ENCODE measurements at places on chromosomes 12 and 14.
A peak's percentile ranks its signal among the peaks of the same experiment; 100 is the strongest.

DNA sequence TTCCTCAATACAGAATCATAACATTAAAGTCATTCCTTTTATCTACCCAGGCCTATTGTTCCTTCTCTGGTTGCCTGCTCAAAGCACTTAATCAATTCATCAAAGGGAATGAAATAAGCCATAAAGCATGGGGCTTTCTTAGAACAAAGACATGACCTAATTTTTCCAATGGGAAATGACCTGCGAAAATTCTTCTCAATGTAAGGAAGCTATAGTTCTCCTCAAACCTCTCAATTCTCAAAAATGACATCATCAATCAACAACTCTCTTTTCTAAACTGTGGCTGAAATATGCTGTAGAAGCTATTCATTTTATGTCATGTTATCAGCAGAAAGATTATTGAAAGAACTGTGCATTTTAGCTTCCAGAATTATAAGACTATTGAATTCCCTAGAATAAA is 116.0 kb upstream of the PTPRR start:
- DNase-seq = no peak

DNA sequence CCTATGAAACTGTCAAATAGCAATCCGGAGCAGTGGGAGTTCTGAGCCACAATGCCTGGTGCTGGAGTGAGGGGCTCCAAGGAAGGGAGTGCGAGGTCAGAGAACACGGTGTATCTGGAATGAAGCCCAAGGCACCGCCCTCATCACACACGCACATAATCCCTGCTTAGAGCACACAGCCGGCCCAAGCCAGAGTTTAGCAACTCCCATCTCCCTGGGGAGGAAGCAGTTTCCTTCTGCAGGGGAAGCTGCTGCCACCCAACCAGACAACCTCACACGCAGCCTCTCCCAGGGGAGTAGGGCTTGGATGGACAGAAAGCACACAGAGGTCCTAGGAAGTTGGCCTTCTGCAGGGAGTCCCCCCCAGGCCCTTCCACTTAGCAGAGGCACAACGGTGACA is 31.3 kb downstream of the ACTN1 start:
- peak; percentile 77 for DNase-seq

- no peak for DNase-seq
Observed at GRCh38 chr12:101642115-101643067, 47.6 kb downstream of the MYBPC1 start.

- DNase-seq = no peak
Observed at GRCh38 chr12:66976526-66976925, 292.6 kb upstream of the CAND1 start.

GRCh38 chr12:55915482-55915859 is 12.2 kb downstream of the PYM1 start:
- no peak for DNase-seq

- no peak for DNase-seq
Observed at GRCh38 chr12:85357609-85358008, 77.6 kb downstream of the ALX1 start.

DNA sequence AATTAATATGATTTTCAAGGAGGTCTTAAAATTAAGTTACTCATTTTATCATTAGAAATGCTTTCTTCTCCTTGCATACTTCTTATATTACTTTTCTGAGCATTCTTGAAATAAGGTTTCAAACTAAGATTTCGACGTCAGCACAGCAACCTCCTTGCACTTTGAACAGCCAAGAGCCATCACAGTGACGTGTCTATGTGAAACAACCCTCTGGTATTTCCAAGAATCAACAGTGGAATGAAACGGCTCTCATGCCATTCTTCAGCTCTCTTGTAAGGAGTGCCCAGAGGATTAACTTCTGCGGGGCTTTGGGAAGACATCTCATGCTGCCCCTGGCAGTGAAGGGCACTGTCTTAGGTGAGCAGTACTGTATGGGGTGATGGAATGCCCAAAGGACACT is 109.2 kb downstream of the EFCAB11 start:
- DNase-seq = peak; percentile 91

GRCh38 chr14:51962711-51963110 is 26.6 kb upstream of the RTRAF start:
- DNase-seq = no peak

DNA sequence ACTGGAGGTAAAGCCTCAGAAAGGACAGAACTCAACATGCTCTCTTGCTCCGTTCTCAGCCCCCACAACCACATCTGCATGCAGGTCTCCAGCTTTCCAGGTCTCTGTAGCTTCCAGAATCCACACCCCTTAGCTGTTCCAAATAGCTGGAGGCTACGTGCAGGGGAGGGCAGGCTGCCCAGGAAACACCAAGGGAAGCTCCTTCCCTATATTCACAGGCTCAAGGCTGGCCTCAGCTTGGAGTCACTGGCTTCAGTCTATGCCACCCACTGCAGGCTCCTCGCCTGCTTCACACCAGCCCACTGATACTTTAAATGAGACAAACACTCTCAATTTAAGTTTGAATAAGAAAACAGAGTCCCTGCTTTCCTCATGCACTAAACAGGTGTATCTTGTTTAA is 73.3 kb downstream of the ASCL4 start:
- DNase-seq = no peak

GRCh38 chr14:58747181-58747580 is 109.4 kb downstream of the DACT1 start:
- DNase-seq = peak; percentile 68

Data from brain microvascular endothelial cell (primary cell).